ENCODE measurements at places on chromosomes 5 and 9.

DNA sequence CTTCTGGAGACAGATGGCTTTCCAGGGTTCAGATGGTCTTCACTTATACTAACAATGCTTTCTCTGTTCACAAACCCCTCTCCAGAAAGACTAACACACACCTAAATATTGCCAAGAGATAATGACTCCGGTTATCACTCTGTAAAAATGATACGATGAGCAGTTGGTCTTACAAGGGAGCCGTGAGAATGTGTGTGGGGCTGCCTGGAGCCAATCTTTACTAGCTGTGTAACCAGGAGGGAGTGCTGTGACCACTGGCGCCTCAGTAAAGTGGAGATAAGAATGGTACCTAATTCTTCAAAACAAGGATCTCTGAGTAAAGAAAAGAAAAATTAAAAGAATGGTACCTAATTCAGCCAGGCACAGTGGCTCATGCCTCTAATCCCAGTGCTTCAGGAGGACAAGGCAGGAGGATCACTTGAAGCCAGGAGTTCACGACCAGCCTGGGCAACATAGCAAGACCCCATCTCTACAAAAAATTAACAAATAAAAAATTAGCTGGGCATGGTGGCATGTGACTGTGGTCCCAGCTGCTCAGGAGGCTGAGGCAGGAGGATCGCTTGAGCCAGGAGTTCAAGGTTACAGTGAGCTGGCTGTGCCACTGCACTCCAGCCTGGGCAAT, 39.9 kb upstream of the IL17B start:
- DNase-seq, result no peak

- DNase-seq, result no peak
Measured at GRCh38 chr5:72154076-72154756, 46.9 kb downstream of the MAP1B start.

DNA sequence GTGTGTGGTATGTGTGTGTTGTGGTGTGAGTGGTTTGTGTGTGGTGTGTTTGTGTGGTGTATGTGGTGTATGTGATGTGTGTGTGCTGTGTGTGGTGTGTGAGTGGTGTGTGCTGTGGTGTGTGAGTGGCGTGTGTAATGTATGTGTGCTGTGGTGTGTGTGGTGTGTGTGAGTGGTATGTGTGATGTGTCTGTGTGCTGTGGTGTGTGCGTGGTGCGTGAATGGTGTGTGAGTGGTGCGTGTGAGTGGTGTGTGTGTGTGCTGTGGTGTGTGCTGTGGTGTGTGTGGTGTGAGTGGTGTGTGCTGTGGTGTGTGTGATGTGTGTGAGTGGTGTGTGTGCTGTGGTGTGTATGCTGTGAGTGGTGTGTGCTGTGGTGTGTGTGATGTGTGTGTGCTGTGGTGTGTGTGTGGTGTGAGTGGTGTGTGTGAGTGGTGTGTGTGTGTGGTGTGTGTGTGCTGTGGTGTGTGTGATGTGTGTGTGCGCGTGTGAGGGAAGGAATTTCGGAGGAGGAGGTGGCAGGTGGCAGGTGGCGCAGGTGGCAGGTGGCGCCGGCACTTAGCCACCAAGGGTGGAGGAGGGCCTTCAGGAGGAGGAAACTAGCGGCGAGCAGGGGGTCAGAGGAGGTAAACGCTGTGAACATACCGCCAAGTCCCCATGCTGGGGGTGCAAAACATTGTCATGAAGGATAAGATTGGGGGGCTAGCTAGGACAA, 191.8 kb downstream of the MELK start:
- no peak for DNase-seq

DNA sequence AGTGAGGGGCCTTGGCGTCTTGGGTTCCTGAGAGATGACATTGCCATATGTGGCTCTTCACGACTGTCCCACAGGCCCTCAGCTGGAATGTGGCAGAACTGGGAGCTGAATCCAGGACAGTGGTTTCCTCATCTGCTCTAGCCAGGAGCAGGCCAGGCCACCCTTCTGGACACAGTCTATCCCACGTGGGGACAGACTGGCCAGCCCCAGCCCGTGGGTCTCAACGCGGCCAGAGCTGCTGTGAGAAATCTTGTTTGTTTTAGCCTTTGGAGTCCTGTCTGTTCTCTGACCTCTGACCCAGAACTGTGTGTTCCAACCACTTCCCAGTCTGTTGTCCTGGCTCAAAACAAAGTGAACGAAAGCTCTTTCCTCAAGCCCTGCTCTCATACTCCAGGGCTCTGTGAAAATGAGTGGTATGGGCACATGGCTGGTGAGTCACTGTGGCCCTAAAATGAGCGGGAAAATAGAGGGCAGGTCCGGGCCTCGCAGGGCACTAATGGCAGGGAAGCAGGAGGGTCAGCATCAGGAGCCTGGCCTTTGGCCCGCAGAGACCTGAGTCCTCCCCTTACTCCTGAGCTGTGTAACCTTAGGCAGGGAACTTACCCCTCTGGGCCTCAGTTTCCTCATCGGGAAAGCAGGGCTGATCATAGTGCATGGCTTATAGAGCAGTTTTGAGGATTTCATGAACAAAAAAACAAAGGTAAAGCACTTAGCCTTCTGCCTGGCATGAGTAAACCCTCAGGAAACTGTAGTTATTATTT, 34.8 kb upstream of the GLRX start:
- no peak for DNase-seq

DNA sequence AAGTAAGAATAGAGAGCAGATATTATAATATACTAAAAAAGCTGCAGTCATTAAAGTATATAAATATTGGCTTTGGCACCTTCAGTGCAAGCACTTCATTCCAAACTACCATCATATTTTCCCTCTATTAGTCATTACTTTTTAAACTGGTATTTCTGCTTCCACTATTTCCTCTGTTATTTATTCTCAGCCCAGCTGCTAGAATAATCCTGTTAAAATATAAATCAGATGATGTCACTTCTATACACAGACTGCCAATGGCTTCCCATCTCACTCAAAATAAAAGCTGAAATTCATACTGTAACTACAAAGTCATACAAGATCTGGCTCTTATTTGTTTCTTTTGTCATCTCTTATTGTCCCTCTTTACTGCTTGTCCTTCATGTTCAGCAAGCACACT, 432.9 kb downstream of the TLE4 start:
- no peak for DNase-seq

DNA sequence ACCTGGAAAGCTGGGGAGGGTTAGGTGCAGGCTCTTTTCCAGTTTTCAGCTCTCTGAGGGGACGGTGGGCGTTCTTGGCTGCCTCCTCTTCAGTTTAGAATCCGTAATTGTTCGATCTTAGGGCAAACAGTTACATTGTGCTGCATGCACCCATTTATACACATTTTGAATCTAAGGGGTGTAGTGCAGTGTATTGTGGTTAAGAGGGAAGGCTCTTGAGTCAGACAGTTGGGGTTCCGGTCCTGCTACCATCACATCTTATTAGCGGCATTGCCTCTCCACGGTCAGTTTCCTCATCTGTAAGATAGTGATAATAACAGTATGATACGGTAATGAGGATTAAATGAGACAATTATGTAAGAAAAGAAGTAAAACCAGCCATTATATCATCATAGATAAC, 625 bp downstream of the EXOSC2 start:
- DNase-seq, result no peak

GRCh38 chr5:134477462-134478245, 47.8 kb upstream of the JADE2 start:
- no peak for DNase-seq

GRCh38 chr5:125154301-125155110, 408.1 kb upstream of the ZNF608 start:
- DNase-seq, result no peak

GRCh38 chr5:82164977-82165713, 113.0 kb downstream of the RPS23 start:
- no peak for DNase-seq

DNA sequence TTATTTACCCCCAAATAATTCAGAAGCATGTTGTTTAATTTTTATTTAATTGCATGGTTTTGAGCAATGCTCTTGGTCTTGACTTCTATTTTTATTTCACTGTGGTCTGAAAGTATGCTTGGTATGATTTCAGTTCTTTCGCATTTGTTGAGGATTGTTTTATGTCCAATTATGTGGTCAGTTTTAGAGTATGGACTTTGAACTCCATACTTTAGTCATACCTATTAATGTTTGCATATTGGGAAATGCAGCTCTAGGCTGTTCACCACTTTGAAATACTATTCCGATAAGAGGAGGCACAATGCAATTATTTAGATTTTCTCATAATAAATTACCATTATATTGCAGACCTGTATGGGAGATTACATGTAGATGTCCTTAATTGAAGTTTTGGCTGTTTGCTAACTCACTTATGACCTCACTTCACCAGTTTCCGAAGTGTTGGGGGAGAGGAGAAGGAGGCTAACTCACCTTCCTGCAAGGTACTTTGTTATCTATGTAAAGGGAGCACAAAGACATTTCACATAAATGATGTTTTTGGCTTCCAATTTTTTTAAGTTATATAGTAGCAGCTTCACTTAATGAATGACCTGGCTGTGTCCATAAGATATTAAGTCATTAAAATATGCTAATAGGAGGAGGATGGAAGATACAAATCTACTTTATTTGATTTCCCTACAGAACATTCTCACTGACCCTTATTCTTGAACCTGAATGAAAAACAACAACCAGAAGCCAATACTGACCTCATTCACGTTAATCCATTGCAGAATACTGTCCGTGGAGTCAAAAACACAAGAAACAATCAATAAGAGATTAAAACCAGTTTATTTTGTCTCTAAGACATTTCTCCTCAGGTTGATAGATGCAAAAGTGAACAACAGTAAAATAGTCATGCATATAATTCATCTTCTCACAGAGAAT, 970.3 kb upstream of the ARRDC3 start:
- DNase-seq, result no peak

GRCh38 chr5:175697846-175698245, 40.0 kb downstream of the HRH2 start:
- no peak for DNase-seq

Data from stimulated activated CD4-positive, alpha-beta T cell treated with anti-CD3 and anti-CD28 coated beads, Interleukin-1b, Interleukin-23, amount 100 ng/mL, for 4 hours (primary cell).